Stimulated activated CD4-positive, alpha-beta T cell treated with anti-CD3 and anti-CD28 coated beads, Interleukin-1b, Interleukin-23, amount 100 ng/mL, for 1 hour (primary cell): ENCODE measurements at places on chromosomes 7 and 10.

GRCh38 chr10:27701938-27702537, 43.6 kb downstream of the MKX start:
- no peak for DNase-seq

DNA sequence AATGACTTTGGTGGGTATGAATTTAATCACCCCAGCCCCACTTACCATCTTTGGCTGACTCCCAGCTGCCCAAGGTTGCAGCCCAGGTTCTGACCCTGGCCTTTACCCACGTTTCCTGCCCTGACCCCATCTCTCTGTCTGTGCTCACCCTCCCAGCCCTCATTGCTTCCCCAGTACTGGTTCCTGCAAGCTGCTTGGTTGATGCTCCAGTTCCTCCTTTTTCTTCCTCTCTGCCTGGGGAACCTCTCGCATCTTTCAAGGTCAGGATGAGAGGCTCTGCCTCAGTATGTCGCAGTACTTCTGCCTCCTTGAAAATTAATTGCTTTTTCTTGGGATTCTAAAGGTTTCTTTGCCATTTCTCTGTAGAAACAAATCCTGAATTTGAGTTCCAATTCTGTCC, 263.8 kb upstream of the ZNF32 start:
- no peak for DNase-seq

GRCh38 chr7:129047761-129048160, 7.2 kb downstream of the TNPO3 start:
- no peak for DNase-seq

GRCh38 chr10:132489053-132489703, 48.4 kb upstream of the INPP5A start:
- DNase-seq, result no peak

DNA sequence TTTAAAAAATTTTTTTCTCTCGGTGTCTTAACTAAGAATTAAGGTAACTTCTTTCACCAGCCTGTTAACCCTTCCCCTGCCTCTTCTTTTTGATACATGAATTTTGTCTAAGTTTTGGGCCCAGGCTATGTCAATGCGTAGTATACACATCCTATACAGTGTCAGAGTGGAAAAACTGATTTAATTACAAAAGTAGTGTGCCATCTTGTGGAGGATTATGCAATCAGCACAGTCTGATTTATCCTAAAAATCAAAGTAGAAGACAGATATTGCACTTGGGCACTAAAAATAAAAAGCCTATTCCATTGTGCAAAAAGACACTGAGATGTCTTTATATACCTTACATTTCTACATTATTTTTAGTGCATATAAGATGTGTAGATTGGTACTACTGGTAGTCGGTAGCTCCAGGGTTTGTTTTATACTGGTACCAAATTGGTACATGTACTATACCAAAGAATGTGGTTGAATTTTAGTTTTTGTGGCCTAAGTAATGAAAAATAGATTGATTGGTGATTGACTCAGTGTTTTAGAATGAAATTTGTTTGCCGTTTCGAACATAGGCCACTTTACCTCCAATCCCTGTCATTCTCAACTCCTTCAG, 96.6 kb downstream of the MKLN1 start:
- DNase-seq, result no peak
